Esophagus muscularis mucosa (tissue), 4 donors: ENCODE measurements at places on chromosomes 4 and X. TPM values are rescaled to one million over a fixed set of nuclear protein-coding genes. Genes with fewer than 3 reads are reported as not detected.

The PGRMC2 gene
- total RNA-seq: 74.3 TPM

The POU3F4 gene
- total RNA-seq: not detected

The FAT1 gene
- total RNA-seq: 244 TPM

The FGFBP2 gene
- 6.2 TPM for total RNA-seq

The RBMXL3 gene
- not detected for total RNA-seq

The CWH43 gene
- not detected for total RNA-seq

The ATP1B4 gene
- not detected for total RNA-seq

The GYG2 gene
- 18.1 TPM for total RNA-seq

The FOXR2 gene
- not detected for total RNA-seq

The TLR2 gene
- total RNA-seq: 10.0 TPM

The SYTL4 gene
- total RNA-seq: 30.7 TPM

The BCOR gene
- total RNA-seq: 21.1 TPM

The ZNF732 gene
- not detected for total RNA-seq

The UBA6 gene
- total RNA-seq: 40.9 TPM

The CCNQ gene
- total RNA-seq: 58.3 TPM

The USP26 gene
- total RNA-seq: not detected

The IL2 gene
- total RNA-seq: not detected

The RNF150 gene
- total RNA-seq: 33.1 TPM

The AKAP4 gene
- not detected for total RNA-seq

The PCDH10 gene
- 0.66 TPM for total RNA-seq

The TLR7 gene
- 0.58 TPM for total RNA-seq

The UGT2B10 gene
- total RNA-seq: not detected

The TKTL2 gene
- not detected for total RNA-seq

The ADH1C gene
- total RNA-seq: 4.0 TPM

The MAGED2 gene
- 197 TPM for total RNA-seq

The CNGA1 gene
- total RNA-seq: not detected

The PDE6B gene
- 2.2 TPM for total RNA-seq

The SRD5A3 gene
- 7.9 TPM for total RNA-seq
